ENCODE measurements at places on chromosomes 13 and 19. TPM values are rescaled to one million over a fixed set of nuclear protein-coding genes. Genes with fewer than 3 reads are reported as not detected.

Gene PSG11
- not detected for total RNA-seq

Gene MARCHF2
- total RNA-seq: 16.5 TPM

Gene NAA16
- 27.8 TPM for total RNA-seq

Gene TMEM147
- total RNA-seq: 65.3 TPM

Gene SEMA6B
- not detected for total RNA-seq

DNA sequence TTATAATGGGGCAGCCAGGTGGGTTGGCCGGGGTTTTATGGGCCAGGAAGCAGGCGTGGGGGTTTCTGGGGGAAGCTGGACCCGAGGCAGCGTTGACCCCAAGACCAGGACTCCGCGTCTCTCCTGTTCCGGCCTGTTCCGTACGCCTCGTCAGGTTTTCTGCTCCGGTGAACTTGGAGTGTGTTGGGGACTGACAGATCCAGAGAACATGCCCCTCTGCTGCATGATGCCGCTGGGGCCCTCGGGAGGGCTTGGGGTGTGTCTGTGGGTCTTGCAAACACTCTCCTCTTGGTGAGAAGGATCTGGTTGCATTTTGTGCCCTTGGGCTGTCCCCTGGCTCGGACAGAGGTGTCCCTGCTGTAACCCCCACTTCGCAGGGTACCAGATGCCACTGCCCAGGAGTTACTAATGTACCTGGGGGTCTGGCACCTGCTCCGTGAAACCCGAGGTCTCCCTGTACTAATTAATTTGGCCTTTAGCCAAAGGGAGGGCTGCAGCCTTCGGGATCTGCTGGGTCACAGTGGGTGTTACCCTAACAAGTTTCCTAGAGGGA, 15.6 kb downstream of the KDM4B start:
- peaks cover 11% of the 10 kb centered on the region for H3K4me1 ChIP-seq
- no peak overlapping the region for H3K27ac ChIP-seq
- no peaks in the 10 kb centered on the region for H3K27me3 ChIP-seq
- H3K36me3 ChIP-seq: no peaks in the 10 kb centered on the region

- H3K36me3 ChIP-seq: no peaks in the 10 kb centered on the region
- H3K27me3 ChIP-seq: no peaks in the 10 kb centered on the region
- DNase-seq: no peak
- no peak overlapping the region for H3K27ac ChIP-seq
Observed at GRCh38 chr13:59842507-59842906, 321.2 kb downstream of the DIAPH3 start.

- H3K4me1 ChIP-seq: peaks cover 37% of the 10 kb centered on the region
- peaks cover 22% of the 10 kb centered on the region for H3K36me3 ChIP-seq
- no peaks in the 10 kb centered on the region for H3K27me3 ChIP-seq
- peak overlapping the region; percentile 93 for H3K27ac ChIP-seq
- H3K4me3 ChIP-seq: peak overlapping the region; percentile 74
Observed at GRCh38 chr19:4967738-4968461, 1.0 kb upstream of the KDM4B start.

DNA sequence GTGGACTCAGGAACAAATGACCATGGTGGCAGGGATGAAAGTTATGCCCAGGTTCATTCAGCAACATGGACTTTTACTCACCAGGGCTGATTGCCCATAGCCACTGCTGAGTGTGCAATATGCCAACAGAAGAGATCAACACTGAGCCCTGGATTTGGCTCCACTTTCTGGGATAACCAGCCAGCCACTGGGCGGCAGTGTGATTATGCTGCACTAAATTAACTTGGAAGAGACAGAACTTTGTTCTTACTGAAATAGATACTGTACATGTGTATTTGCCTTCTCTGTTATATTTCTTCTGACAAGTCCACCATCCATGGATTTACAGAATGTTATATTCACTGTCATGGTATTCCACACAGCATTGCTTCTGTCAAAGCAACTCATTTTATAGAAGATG, 257.4 kb downstream of the TDRD3 start:
- H3K27me3 ChIP-seq: no peaks in the 10 kb centered on the region
- DNase-seq: no peak
- no peaks in the 10 kb centered on the region for H3K4me1 ChIP-seq
- H3K36me3 ChIP-seq: no peaks in the 10 kb centered on the region

DNA sequence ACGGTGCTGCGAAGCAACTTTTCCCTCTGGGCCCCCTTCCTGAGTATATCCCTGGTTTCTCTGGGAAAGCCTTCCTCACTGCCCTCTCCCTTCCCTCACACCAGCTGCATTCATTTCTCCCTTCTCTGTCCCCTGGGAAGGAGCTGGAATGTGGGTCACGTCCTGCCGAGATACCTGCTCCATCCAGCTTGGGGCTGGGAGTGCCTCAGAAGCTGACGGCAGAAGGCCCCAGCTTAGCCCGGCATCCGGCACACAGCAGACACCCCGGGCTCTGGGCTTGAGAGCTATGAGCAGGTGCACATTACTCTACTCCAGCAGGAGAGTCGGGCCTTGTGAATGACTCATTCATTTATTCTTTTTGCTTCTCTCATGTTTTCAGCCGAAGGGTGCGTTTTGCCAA, 170.6 kb downstream of the TEX29 start:
- no peak for DNase-seq
- no peak overlapping the region for H3K27ac ChIP-seq
- no peak overlapping the region for H3K4me3 ChIP-seq
- H3K36me3 ChIP-seq: no peaks in the 10 kb centered on the region
- no peaks in the 10 kb centered on the region for H3K4me1 ChIP-seq

DNA sequence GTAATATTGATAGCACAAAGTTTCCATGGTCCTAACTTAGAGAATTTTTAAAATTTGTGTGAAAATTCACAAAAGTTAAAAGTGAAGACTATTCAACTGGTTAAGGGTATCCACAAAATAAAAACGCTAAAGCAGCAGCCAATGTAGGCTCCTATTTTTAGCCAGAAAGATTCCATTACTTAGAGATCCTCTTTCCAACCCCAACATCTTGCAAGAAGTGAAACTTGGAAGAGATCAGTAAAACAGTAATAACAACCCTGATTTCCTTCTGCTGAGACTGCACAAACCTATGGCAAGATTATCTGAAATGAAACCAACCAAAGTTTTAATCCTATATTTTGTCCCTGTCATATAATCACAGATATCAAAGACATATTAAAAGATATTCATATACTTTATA, 8.5 kb downstream of the TBC1D4 start:
- no peak overlapping the region for H3K4me3 ChIP-seq
- H3K27me3 ChIP-seq: peaks cover 23% of the 10 kb centered on the region
- H3K27ac ChIP-seq: no peak overlapping the region
- no peaks in the 10 kb centered on the region for H3K4me1 ChIP-seq

- no peaks in the 10 kb centered on the region for H3K4me1 ChIP-seq
- no peak overlapping the region for H3K27ac ChIP-seq
- no peak overlapping the region for H3K4me3 ChIP-seq
- DNase-seq: no peak
- no peaks in the 10 kb centered on the region for H3K36me3 ChIP-seq
- H3K27me3 ChIP-seq: peaks cover 8% of the 10 kb centered on the region
Observed at GRCh38 chr13:31887286-31887685, 144.3 kb upstream of the FRY start.

DNA sequence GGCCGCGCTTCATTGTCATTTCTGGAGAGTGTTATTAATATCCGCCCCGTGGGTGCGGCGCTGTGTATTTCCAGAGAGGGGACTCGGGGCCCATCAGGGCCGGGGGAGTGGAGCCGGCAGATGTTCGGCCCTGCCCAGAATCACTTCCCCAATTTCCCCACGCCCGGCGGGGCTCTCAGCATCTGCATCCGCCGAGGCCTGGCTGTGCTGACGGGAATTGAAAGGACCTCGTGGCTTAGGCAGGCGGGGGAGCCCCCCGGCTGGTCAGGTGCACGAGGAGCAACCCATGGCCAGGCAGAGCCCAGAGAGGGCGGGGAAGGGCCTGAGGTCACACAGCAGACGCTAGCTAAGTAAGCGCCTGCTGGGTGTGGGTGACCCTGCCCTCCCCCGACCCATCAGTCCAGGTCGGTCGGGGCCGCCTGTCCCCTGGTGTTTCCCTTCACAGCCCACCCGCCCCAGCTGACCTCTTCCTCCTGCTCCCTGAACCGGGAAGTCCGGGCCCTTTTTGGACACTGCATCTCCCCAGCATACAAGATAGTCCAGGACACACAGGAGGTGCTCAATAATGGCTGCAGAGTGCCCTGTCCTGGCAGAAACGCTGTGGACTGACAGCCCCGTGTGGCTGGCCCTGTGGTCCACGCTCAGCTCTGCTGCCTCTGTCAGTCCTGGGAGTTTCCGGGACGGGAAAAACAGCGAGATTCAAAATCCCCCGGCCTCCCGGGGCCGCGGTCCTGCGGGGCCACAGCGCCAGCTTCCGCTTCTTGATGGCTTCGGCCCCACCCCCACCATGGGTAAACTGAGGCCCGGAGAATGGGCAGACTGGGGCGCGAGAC, 22.1 kb downstream of the ARID3A start:
- peaks cover 3% of the 10 kb centered on the region for H3K36me3 ChIP-seq
- no peak overlapping the region for H3K4me3 ChIP-seq
- no peak for DNase-seq
- H3K4me1 ChIP-seq: peaks cover 6% of the 10 kb centered on the region

All from activated CD8-positive, alpha-beta memory T cell treated with anti-CD3 and anti-CD28 coated beads, Interleukin-2, amount 10 ng/mL, durations not matched to agents 7 days and 5 days (primary cell).